ENCODE measurements at places on chromosomes 13 and 19. TPM values are rescaled to one million over a fixed set of nuclear protein-coding genes. Genes with fewer than 3 reads are reported as not detected.

MATK gene
- 2.0 TPM for total RNA-seq

F10 gene
- total RNA-seq, result 38.4 TPM

FGF21 gene
- total RNA-seq, result not detected

CEACAM20 gene
- total RNA-seq, result not detected

ZNF547 gene
- total RNA-seq, result 2.7 TPM

LYPD3 gene
- total RNA-seq, result 1.2 TPM

DNA sequence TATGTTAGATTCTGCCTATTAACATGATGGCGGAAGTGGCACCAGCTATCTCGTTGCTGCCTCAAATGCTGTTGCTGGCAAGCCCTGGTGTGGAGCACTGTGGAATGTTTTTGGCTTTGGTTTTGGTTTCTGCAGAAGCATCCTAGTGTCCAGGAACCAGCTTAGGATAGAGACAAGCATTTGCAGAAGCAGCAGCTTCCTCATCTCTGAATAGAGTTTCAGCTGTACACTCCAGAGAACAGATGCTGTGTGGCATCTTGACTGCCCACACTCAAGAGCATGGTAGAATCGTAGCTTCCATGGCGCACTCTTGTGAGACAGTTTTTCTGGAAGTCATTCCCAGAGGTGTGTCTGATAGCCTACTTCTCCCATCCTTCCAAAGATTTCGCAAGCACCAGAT is 145.3 kb upstream of the RXFP2 start:
- H3K4me1 ChIP-seq, result no peaks in the 10 kb centered on the region
- no peak overlapping the region for H3K27ac ChIP-seq
- H3K27me3 ChIP-seq, result no peaks in the 10 kb centered on the region
- no peak for DNase-seq
- H3K36me3 ChIP-seq, result no peaks in the 10 kb centered on the region
- H3K4me3 ChIP-seq, result no peak overlapping the region

DNA sequence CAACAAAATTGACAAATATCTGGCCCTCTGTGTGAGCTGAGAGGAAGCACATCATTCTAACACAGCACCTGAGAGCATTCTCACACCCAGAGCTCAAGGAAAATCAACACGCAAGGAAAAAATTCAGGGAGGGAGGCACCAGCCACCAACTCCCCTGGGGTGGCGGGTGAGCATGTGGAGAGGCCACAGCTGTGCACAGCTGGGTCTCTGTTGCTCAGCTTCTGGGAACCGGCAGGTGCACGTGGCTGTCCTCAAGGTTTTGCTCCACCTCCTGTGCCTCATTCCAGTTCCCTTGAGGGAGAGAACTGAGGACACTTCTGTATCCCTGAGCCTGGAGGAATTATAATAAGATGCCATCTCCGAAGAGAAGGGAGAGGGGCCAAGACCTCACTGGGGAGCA is 134.0 kb downstream of the USP12 start:
- DNase-seq, result no peak
- H3K27me3 ChIP-seq, result peaks cover 1% of the 10 kb centered on the region
- H3K27ac ChIP-seq, result no peak overlapping the region
- no peaks in the 10 kb centered on the region for H3K36me3 ChIP-seq

DNA sequence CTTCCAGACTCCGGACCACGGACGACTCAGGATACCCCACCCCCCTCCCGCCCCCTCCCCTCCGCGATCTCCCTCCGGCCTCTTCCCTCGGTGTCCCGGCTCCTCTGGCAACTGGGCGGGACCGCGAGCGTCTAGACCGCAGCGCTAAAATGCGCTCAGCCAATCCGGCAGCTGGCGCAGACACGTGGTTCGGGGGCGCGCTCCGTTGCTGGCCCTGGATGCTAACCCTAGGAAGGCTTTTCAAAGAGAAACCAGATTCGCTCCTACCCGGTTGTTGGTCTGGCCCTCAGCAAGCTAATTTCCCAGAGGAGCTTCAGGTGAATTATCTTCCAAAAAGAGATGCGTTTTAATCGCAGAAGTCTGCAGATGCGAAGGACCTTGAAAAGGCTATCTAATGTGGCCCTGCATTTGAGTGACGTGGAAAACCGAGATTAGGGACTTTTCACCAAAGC is at the start of gene DZIP1:
TSS of gene DZIP1 (minus strand) at position 106 of the 452 bp plus-strand sequence. CDS start 2,677 bp downstream, outside the sequence.
- peaks cover 2% of the 10 kb centered on the region for H3K4me1 ChIP-seq
- H3K4me3 ChIP-seq, result peak within 1 kb of the TSS; percentile 82

- no peaks in the 10 kb centered on the region for H3K4me1 ChIP-seq
- no peak for DNase-seq
- H3K27me3 ChIP-seq, result no peaks in the 10 kb centered on the region
- H3K4me3 ChIP-seq, result no peak overlapping the region
- no peak overlapping the region for H3K27ac ChIP-seq
- no peaks in the 10 kb centered on the region for H3K36me3 ChIP-seq
Measured at GRCh38 chr13:75025956-75026355, 456.0 kb downstream of the TBC1D4 start.

- no peak overlapping the region for H3K4me3 ChIP-seq
- H3K4me1 ChIP-seq, result no peaks in the 10 kb centered on the region
- no peaks in the 10 kb centered on the region for H3K36me3 ChIP-seq
- H3K27me3 ChIP-seq, result no peaks in the 10 kb centered on the region
Measured at GRCh38 chr13:99265821-99266426, 7.7 kb upstream of the GPR18 start.

GRCh38 chr19:41480336-41480735 is 37.4 kb downstream of the ERICH4 start:
- H3K36me3 ChIP-seq, result no peaks in the 10 kb centered on the region
- H3K27me3 ChIP-seq, result no peaks in the 10 kb centered on the region
- H3K4me3 ChIP-seq, result no peak overlapping the region
- DNase-seq, result no peak

DNA sequence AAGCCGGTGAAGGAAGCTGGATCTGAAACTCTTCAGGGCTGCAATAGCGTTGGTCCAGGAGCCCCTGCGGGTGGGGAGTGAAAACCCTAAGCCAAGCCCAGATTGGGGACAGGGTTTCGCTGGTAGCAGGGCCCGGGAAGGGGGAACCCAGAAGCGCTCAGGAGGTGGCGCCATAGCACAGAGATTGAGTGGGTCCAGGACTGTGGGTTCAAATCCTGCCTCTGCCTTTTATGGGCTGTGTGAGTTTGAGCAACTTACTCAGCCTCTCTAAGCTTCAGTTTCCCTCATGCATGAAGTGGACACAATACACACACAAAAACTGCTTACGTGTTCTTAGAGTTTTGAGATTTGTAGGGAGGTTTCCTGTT is 8.3 kb upstream of the SYCN start:
- no peaks in the 10 kb centered on the region for H3K4me1 ChIP-seq
- DNase-seq, result no peak
- H3K4me3 ChIP-seq, result no peak overlapping the region
- no peaks in the 10 kb centered on the region for H3K36me3 ChIP-seq
- no peaks in the 10 kb centered on the region for H3K27me3 ChIP-seq

DNA sequence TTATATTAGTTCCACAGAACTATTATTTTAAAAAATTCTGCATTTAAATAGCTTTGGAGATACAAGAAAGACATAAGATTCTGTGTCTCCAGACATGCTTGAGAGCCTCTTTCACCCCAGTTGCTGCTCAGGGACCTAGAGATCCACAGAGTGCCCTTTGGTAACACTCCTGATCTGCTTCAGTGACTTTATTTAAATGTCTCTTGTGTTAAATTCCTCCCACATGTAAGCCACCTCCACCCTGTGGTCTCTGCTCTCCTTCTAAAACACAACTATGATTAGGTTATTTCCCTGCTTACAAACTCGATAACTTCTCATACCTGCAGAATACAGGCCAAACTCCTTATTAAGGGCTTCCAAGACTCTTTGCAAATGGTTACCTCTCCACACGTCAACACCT is 141.0 kb downstream of the RFC3 start:
- no peak for DNase-seq
- no peaks in the 10 kb centered on the region for H3K27me3 ChIP-seq
- no peaks in the 10 kb centered on the region for H3K4me1 ChIP-seq

- no peak overlapping the region for H3K4me3 ChIP-seq
- no peak for DNase-seq
- H3K4me1 ChIP-seq, result no peaks in the 10 kb centered on the region
- no peaks in the 10 kb centered on the region for H3K27me3 ChIP-seq
- H3K27ac ChIP-seq, result no peak overlapping the region
Measured at GRCh38 chr13:28432816-28433560, 61.9 kb downstream of the FLT1 start.

DNA sequence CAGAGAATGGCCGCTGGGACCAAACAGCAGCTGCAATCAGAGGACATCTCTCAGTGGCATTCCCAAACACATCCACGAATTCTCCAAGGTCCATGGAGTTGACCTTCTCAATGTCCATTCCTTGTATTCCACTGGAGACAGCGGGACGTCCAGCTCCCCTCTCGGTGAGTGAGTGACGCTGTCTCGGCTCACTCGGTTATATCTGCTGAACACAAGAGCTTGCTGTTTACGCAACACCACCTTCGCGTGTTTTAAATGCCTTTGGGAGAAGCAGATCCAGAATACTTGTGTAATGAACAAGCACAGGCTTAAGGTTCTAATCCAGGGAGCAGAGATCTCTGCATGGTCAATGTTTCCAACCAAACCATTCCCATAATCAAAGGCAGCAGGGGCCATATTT is at the start of gene URAD:
TSS of gene URAD (minus strand) at position 174 of the 400 bp plus-strand sequence. CDS start at position 118, 56 bp downstream.
- H3K27me3 ChIP-seq, result no peaks in the 10 kb centered on the region
- no peak within 1 kb of the TSS for H3K4me3 ChIP-seq
- H3K4me1 ChIP-seq, result no peaks in the 10 kb centered on the region
- H3K36me3 ChIP-seq, result no peaks in the 10 kb centered on the region
- DNase-seq, result no peak
- no peak within 1 kb of the TSS for H3K27ac ChIP-seq

DNA sequence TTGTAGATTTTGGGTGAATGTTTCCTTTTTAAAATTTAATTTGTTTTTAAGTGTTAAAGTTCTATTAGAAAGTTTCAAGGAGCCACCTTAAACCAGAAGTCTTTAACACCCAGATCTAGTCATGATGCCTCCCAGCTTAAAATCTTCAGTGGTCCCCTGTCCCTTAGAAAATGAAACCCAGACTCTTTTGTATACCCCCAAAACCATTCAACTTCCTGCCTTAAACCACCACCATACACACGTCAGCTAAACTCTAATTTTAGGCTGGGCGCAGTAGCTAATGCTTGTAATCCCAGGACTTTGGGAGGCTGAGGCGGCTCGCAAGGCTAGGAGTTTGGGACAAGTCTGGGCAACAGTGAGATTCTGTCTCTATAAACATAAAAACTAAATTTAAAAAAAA is 37.9 kb downstream of the N4BP2L1 start:
- no peak overlapping the region for H3K27ac ChIP-seq
- H3K4me1 ChIP-seq, result no peaks in the 10 kb centered on the region
- DNase-seq, result no peak
- H3K4me3 ChIP-seq, result no peak overlapping the region
- H3K27me3 ChIP-seq, result no peaks in the 10 kb centered on the region
- H3K36me3 ChIP-seq, result no peaks in the 10 kb centered on the region

- H3K4me1 ChIP-seq, result no peaks in the 10 kb centered on the region
- DNase-seq, result no peak
- H3K27ac ChIP-seq, result no peak overlapping the region
- no peak overlapping the region for H3K4me3 ChIP-seq
Measured at GRCh38 chr13:102569488-102569887, 27.3 kb upstream of the TPP2 start.

- H3K36me3 ChIP-seq, result no peaks in the 10 kb centered on the region
- no peak overlapping the region for H3K27ac ChIP-seq
- DNase-seq, result peak; percentile 51
- no peak overlapping the region for H3K4me3 ChIP-seq
Measured at GRCh38 chr13:36736119-36736726, 62.4 kb downstream of the SERTM1 start.

- no peak overlapping the region for H3K27ac ChIP-seq
- no peaks in the 10 kb centered on the region for H3K4me1 ChIP-seq
- H3K36me3 ChIP-seq, result peaks cover 3% of the 10 kb centered on the region
- no peak for DNase-seq
- no peaks in the 10 kb centered on the region for H3K27me3 ChIP-seq
- H3K4me3 ChIP-seq, result no peak overlapping the region
Measured at GRCh38 chr19:13981021-13981420, 25.1 kb downstream of the RFX1 start.

- no peaks in the 10 kb centered on the region for H3K27me3 ChIP-seq
- H3K27ac ChIP-seq, result no peak overlapping the region
- DNase-seq, result no peak
Measured at GRCh38 chr19:46840498-46840942, 10.1 kb downstream of the AP2S1 start.

DNA sequence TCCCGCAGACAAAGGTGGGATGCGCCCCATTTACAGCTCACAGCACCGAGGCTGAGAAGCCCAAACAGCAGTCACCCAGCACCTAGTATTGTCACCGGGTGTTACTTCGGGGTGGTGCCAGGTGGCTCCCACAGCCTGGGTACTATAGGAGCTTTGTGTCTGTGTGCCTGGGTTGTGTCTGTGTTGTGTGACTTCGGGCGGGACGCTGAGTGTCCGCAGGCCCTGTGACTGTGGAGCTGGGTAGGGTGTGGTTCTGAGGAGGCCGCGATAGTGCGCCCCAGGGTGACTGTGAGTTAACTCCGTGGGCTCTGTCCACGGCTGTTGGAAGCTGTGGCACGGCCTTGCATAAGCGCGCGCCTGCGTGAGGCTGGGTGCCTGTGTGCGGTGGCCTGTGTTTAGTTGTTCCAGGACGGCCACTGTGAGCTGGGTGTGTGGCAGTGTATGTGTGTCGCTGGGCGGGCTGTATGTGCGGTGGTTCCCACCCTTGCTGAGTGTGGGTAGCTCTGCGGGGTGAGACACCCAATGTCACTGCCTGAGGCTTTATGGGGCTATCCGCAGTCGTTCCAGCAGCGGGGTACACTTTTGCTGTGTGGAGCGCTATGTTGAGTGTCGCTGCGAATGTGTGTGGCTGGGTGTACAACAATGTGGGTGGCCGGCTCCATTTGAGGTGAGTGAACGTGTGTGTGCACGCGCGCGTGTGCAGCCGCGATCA is 559 bp upstream of the SSBP4 start:
- H3K4me3 ChIP-seq, result no peak overlapping the region
- H3K27ac ChIP-seq, result peak overlapping the region; percentile 46
- peak; percentile 76 for DNase-seq
- H3K4me1 ChIP-seq, result no peaks in the 10 kb centered on the region
- H3K27me3 ChIP-seq, result no peaks in the 10 kb centered on the region
- no peaks in the 10 kb centered on the region for H3K36me3 ChIP-seq

DNA sequence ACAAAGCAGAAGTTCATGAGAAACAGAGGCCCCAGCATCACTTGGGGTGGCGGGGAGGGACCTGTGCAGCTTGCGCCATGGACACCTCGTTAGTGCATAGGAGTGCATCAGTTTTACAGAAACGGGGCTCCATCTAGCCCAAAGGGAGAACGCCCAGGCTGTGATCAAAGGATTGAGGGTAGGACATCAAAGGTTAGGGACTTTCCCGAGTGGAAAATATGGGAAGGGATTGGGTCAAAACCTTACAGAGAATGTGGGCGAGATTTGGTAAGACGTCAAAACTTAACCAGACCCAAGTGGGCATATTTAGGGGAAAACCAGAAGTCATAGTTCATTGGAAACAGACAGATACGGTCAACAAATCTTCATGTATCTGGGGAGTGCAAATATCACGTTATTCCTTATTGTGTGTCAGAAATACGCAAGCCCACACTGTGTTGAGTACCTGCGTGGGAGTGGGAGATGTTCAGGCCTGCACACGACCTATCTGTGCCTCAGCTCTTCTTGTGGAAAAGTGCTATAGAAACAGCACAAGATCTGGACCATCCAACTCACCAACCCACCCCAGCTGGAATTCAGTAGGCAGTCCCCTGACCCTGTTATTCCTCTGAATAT is 9.4 kb upstream of the GRAMD1A start:
- H3K27me3 ChIP-seq, result no peaks in the 10 kb centered on the region
- DNase-seq, result no peak
- no peaks in the 10 kb centered on the region for H3K36me3 ChIP-seq
- H3K27ac ChIP-seq, result no peak overlapping the region
- no peaks in the 10 kb centered on the region for H3K4me1 ChIP-seq

Data from aorta (tissue), 5 donors.